H54 (cell line): ENCODE measurements at places on chromosomes 1 and 21.

DNA sequence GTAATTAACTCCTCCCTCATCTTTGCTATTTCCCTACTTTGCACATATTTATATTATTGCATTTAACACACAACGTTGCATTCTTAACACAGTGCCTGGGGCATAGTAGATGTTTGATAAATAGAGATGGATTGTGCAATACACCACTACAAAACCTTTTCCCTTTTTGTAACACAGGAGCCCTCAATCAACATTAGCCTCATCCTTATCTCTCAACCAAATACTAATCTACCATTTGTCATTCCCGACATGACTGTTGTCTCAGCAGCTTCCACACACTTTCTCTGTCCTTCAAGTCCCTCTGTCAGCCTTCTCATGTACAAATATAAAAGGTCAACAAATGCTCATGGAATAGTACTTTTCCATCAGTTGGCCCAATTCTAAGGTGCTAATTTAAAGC, 78.9 kb upstream of the KCNK2 start:
- DNase-seq, result no peak

- DNase-seq, result no peak
These were observed 34.8 kb downstream of the HSPG2 start for GRCh38 chr1:21902026-21903012.

- no peak for DNase-seq
These were observed 38.0 kb upstream of the TADA1 start for GRCh38 chr1:166914111-166914510.

DNA sequence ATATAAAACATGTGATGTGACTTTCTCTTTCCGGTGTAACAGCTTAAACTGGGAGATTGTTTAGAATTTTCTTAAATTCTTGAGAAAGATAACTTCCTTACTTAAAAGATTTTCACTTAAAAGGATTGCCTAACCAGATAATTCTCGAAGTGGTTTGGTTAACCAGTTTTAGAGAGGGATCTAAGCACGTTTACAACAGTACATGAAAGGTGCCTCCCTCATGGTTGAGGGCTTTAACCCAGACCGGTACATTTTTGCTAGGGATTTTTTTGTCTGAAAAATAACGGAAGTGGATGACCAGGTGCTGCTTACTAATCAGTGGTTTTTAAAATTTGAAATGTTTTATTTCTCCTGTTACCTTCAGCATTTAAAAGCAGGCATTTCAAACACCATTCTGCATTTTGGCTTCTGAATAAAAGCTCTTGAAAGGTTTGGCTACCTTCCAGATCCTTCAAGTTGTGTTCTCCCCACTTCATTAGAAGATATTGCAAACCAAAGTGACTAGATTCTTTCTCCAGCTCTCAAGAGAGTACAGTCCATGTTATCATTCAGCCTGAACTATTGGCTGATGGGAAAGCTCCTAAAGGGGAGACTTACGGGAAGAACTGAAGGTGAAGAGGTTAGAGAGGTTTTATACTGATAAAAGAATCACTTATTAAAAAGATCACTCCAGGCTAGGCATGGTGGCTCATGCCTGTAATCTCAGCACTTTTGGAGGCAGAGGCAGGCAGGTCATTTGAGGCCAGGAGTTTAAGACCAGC, 12.8 kb downstream of the S100PBP start:
- no peak for DNase-seq

- DNase-seq, result no peak
These were observed 8.6 kb upstream of the SPSB1 start for GRCh38 chr1:9284061-9284460.
